ENCODE measurements at places on chromosomes 11 and 22. TPM values are rescaled to one million over a fixed set of nuclear protein-coding genes. Genes with fewer than 3 reads are reported as not detected.

PDE3B gene
- 5.1 TPM for total RNA-seq

- no peak overlapping the region for H3K4me3 ChIP-seq
- no peaks in the 10 kb centered on the region for H3K27me3 ChIP-seq
- H3K4me1 ChIP-seq: no peaks in the 10 kb centered on the region
- H3K27ac ChIP-seq: no peak overlapping the region
- H3K36me3 ChIP-seq: no peaks in the 10 kb centered on the region
These were observed 32.1 kb downstream of the GRAMD4 start for GRCh38 chr22:46652081-46652846.

GRCh38 chr11:9736365-9736764 is 72.5 kb downstream of the SWAP70 start:
- no peaks in the 10 kb centered on the region for H3K27me3 ChIP-seq
- no peak overlapping the region for H3K4me3 ChIP-seq
- no peak for DNase-seq
- peaks cover 29% of the 10 kb centered on the region for H3K36me3 ChIP-seq

- no peaks in the 10 kb centered on the region for H3K4me1 ChIP-seq
- DNase-seq: no peak
- H3K27me3 ChIP-seq: no peaks in the 10 kb centered on the region
- no peak overlapping the region for H3K4me3 ChIP-seq
- H3K36me3 ChIP-seq: no peaks in the 10 kb centered on the region
These were observed 7.1 kb upstream of the CRYBB2 start for GRCh38 chr22:25212337-25212736.

Measured in ascending aorta (tissue), 2 donors.